Endothelial cell (in vitro differentiated cells): ENCODE measurements at places on chromosomes 5 and 9. TPM values are rescaled to one million over a fixed set of nuclear protein-coding genes. Genes with fewer than 3 reads are reported as not detected.

DNA sequence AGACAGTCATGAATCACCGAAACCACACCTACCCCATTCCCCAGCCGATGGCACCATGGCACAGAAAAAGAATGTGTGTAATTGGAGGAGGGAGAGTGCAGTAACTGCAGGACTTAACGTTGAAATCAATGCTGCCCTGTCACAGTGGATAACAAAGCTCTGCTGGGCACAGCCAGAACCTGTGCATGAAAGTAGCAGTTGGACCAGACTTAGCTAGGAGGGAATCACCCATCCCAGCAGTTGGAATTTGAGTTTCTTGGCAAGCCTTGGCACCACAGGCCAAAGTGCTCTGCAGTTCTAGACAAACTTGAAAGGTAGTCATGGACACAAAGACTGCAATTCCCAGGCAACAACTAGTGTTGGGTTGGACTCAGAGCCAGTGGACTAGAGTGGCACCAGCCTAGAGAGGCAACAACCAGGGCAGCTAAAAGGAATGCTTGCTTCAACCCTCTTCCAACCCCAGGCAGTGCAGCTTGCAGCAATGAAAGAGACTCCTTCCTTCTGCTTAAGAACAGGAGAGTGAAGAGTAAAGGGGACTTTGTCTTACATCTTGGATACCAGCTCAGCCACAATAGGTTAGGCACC, 19.1 kb downstream of the TMEM232 start:
- no peak for DNase-seq
- H3K36me3 ChIP-seq, result no peaks in the 10 kb centered on the region
- no peak overlapping the region for H3K27ac ChIP-seq
- H3K4me1 ChIP-seq, result no peaks in the 10 kb centered on the region

DNA sequence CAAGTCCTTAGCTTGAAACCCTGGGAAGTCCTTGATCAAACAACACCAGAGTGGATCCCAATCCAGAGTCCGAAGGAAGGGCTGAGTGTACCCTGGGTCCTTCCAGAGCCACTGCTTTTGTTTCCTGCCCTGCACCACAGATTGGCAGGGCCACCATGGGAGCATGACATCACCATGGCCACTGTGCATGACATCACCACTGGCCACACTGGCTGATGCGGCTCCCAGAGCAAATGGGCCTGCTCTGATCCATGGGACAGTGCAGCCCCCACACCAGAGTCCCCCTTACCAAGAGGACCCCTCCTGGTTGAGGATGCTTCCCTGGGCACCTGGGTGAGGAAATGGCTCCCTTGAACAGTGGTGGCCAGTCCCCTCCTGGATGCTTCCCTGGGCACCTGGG, 9.9 kb downstream of the SLC6A3 start:
- peaks cover 16% of the 10 kb centered on the region for H3K27me3 ChIP-seq
- H3K36me3 ChIP-seq, result peaks cover 18% of the 10 kb centered on the region
- H3K4me1 ChIP-seq, result peaks cover 6% of the 10 kb centered on the region
- DNase-seq, result no peak
- no peak overlapping the region for H3K27ac ChIP-seq

GRCh38 chr9:84271531-84271900, 69.0 kb downstream of the SLC28A3 start:
- H3K36me3 ChIP-seq, result no peaks in the 10 kb centered on the region
- H3K4me3 ChIP-seq, result peak overlapping the region; percentile 56
- peak; percentile 50 for DNase-seq
- H3K27me3 ChIP-seq, result no peaks in the 10 kb centered on the region
- peak overlapping the region; percentile 64 for H3K27ac ChIP-seq

GRCh38 chr9:97510797-97511654, 9.6 kb downstream of the TMOD1 start:
- H3K4me1 ChIP-seq, result no peaks in the 10 kb centered on the region
- peaks cover 1% of the 10 kb centered on the region for H3K27me3 ChIP-seq
- no peak overlapping the region for H3K27ac ChIP-seq
- no peak for DNase-seq
- no peaks in the 10 kb centered on the region for H3K36me3 ChIP-seq

DNA sequence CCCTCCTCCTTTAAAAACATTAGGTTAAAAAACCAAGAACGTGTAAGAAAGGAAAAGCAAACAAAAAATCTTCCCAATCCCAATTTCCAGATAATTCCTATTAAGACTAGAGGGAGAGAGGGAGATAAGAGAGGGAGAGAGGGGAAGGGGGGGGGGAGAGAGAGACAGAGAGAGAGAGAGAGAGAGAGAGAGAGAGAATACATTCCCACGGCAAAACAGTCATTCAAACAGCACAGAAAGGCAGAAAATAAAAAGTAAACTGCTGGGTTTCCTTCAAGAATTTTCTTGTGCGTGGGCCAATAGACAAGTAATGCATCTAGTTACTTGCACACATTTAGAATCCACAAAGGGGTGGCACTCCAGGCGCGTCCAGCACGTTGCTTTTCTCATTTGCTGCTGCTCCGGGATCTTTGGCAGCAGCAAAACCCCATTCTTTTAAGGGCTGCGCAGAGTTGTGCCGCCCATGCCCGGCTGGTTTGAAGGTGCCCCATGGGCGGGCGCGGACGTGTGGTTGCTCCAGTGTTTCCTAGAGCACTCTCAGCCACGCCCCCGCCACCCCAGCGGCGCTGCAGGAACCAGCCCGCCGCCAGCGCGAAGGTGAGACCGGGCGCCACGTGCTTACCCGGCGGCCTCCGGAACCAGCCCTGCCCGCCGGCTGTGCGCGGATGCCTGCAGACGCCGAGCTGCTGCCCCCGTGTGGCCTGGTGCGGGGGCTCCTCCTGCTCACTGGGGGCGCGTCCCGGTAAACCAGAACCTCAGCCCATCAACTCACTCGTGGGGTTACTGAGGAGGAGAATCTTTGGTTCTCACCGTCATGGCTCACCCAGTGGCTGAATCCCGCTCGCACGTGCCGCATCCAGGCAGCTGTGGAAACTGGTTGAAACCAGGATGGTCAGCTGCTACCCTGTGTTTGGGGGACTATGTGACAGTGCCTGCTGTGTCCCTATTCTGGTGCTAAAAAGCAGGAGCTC, 44.6 kb downstream of the STC2 start:
- no peaks in the 10 kb centered on the region for H3K4me1 ChIP-seq
- no peak overlapping the region for H3K27ac ChIP-seq
- H3K27me3 ChIP-seq, result peaks cover 5% of the 10 kb centered on the region
- peak; percentile 85 for DNase-seq
- no peaks in the 10 kb centered on the region for H3K36me3 ChIP-seq

The LCN6 gene
- not detected for total RNA-seq

The TSPAN17 gene
- total RNA-seq, result 57.5 TPM
